Dermis microvascular lymphatic vessel endothelial cell (primary cell): ENCODE measurements at places on chromosomes 11 and 22. TPM values are rescaled to one million over a fixed set of nuclear protein-coding genes. Genes with fewer than 3 reads are reported as not detected.

Gene OR8D4
- not detected in 2 replicates for total RNA-seq

- DNase-seq, result no peak
Measured at GRCh38 chr22:24181088-24181995, at the start of gene SUSD2. TSS of gene SUSD2 (plus strand) at chr22:24181487. CDS start at chr22:24181520, 33 bp downstream.

DNA sequence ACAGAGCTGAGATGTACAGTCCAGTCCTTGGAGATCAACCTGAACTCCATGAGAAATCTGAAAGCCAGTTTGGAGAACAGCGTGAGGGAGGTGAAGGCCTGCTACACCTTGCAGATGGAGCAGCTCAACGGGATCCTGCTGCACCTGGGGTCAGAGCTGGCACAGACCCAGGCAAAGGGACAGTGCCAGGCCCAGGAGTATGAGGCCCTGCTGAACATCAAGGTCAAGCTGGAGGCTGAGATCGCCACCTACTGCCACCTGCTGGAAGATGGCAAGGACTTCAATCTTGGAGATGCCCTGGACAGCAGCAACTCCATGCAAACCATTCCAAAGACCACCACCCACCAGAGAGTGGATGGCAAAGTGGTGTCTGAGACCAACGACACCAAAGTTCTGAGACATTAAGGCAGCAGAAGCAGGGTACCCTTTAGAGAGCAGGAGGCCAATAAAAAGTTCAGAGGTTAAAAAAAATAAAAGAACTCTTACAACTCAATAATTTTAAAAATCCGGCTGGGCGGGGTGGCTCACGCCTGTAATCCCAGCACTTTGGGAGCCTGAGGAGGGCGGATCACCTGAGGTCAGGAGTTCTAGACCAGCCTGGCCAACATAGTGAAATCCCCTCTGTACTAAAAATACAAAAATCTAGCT is 69.9 kb upstream of the RTL6 start:
- DNase-seq, result peak; percentile 54

- DNase-seq, result no peak
Measured at GRCh38 chr11:16997624-16998023, 16.6 kb downstream of the PLEKHA7 start.

Gene UBASH3B
- total RNA-seq, result 1.6 and 3.2 TPM in 2 replicates

DNA sequence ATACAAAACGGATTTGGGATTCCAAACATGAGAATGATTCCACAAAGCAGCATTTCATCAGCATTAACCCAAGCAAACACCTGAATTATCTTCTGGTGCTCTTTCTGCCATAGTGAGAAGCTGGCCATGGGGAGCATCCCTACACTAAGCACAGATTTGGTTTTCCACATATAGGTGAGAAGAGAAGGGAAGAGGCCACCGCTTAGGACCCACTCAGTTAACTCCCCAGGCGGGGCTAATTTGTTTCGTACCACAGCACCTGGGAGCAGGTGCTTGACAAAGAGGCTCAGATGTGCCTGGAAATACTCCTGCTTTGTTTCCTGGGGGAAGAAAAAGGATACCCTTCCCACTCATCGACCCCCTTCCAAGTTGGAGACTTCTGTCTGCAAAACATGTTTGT is 64.2 kb downstream of the RAB30 start:
- DNase-seq, result no peak

DNA sequence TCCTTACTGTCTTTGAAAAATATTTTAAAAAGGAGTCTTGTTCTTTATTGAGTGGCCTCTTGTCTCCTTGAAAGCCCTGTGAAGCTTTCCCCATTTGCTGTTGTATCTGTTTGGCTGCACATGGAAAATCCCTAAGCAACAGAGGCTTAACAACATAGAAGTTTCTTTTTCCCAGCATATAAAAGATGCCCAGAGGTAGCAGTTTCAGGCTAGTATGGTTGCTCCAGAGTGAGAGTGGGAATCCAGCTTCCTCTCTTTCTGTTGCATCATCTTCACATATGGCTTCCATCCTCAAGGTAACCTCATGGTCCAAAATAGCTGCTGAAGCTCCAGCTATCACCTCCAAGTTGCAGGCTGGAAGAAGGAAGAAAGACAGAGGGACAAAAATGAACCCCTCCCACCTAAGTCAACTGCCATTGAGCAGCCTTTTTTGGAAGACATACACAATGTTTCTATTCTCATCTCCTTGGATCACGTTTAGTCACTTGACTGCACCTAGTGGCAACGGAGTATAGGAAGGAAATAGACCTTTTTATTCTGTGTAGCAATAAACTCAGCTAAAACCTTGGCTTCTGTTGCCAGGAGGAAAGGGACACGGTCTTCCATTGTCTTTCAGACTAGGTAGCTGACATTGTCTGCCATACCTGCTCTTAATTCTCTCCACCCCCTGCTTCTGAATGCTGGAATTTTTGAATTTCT is 5.3 kb downstream of the CSF2RB start:
- DNase-seq, result no peak
